ENCODE measurements at places on chromosomes 1 and 21.

DNA sequence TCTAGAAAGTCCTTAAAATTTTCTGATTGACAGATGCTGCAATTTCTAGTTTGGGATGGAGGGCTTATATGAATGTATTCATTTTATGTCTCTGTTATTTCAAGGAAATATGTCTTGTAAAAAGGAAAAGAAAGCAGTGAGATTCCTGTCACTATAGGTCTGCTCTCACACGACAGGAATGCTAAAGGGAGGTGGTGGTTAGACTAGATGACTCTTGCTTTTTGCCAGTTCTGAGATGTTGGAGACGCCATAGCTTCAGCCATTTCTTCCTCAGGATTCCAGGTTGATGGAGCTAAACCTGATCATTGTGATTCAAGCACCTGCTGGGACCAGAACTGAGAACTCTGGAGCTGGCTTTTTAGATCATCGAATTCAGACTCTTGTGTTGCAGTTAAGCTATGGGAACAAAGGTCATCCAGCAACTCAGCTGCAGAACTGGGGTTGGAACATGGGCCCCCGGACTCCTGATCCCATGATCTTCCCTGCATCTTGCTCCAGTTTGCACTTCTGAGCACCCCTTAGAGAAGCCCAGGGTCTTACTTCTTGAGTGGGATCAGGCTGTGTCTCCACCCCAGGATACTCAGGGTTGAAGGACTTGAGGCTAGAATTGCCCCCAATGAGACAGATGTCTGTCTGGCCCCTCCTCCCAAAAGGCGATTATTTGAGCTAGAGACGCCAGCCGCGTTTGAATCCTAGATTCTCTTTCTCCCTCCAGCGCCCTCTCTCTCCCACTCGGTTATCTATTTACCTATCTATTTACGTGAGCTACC is 46.7 kb upstream of the FOXO6 start:
- peak; percentile 90 for DNase-seq

GRCh38 chr1:171455967-171456366 is 29.4 kb upstream of the PRRC2C start:
- DNase-seq, result no peak

GRCh38 chr1:100362821-100363466 is 10.6 kb downstream of the CDC14A start:
- DNase-seq, result peak; percentile 92

DNA sequence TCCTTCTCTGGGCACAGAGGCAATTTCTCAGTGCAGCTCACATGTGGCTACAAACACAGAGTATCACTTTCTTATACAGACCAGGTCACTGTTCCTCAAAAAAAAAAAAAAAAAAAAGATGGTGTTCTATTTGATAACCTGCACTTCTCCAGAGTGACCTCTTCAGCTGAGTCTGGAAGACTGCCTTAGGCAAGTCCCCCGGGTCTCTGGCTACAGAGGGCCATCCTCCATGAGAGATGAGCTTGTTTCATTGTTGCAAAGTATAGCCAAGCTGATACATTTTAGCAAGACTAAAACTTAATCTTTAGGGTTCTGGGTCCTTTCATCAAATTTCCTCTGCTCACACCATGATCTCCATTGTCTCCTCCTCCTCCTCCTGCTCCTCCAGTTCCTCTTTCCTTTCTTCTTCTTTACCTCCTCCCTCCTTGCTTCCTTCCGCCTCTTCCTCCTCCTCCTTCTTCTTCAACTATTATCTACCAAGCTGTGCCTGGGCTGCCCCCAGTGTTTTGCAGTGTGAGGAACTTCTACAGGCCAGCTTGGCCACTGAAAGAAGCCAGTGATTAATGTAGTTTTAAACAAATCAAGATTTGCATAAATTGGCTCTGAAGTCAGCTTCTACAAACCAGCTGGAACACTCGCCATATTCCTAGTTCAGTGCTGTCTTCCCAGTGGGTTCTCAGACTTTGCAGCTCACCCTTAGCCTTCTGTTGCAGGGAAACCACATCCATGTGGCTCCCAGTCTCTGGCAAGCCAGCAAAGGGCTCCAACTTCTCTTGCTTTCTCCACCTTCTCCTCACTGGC is 139.4 kb downstream of the RUNX1 start:
- no peak for DNase-seq

DNA sequence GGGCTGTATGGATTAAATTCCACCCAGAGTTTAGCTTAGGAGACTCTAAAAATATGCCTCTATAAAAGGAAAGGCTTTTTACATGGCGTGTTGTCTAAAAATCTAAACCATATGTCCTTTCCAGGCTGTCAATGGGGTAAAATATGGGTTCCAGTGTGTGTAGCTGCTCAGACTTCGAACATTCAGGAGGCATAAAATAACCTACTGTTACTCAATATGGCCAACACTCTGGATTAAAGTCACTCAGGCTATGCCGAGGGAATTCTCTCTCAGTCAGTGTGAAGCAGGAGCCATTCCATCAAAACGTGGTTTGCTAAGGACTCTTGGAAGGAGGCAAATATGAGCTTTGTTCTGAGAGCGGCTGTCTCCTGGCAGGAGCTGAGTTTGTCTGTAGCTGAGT is 135.3 kb downstream of the RUNX1 start:
- no peak for DNase-seq

GRCh38 chr21:18550361-18550760 is 146.8 kb upstream of the TMPRSS15 start:
- DNase-seq, result no peak

- DNase-seq, result no peak
These were observed 68.1 kb downstream of the RHOU start for GRCh38 chr1:228803421-228803820.

DNA sequence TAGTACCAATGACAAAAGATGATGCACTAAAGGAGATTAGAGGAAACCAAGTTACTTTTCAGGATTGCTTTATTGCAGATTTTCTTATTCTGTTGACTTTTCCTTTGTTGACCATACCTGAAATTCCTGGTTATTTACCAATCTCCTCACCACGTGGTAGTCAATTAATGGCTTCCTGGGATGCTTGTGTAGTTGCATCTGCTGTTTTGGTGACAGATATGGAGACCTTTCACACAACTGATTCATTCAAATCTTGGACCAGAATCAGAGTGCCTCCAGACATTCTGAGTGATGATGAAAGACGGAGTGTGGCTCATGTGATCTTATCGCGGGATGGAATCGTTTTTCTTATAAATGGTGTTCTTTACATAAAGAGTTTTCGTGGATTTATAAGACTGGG is 91.3 kb downstream of the CATSPERE start:
- DNase-seq, result no peak

- no peak for DNase-seq
These were observed 353.4 kb upstream of the NEGR1 start for GRCh38 chr1:72635719-72636118.

DNA sequence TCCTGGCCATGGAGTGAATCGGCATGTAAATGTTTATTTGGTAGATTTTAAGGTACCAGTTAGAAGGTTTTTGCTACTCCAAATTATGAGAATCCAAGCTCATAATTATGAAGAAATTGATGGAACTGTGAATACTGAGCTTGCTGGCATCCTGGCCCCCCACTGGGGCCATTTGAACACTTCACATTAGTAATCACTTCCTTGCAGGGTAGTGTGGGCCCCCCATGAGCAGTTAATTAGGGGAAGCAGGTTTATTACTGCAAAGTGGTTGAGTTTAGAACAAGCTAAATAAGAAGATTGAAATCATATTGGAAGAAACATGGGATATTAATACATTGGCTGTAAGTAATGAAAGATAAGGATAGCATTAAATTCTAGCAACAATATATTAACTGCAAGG is 86.7 kb downstream of the S1PR1 start:
- no peak for DNase-seq

DNA sequence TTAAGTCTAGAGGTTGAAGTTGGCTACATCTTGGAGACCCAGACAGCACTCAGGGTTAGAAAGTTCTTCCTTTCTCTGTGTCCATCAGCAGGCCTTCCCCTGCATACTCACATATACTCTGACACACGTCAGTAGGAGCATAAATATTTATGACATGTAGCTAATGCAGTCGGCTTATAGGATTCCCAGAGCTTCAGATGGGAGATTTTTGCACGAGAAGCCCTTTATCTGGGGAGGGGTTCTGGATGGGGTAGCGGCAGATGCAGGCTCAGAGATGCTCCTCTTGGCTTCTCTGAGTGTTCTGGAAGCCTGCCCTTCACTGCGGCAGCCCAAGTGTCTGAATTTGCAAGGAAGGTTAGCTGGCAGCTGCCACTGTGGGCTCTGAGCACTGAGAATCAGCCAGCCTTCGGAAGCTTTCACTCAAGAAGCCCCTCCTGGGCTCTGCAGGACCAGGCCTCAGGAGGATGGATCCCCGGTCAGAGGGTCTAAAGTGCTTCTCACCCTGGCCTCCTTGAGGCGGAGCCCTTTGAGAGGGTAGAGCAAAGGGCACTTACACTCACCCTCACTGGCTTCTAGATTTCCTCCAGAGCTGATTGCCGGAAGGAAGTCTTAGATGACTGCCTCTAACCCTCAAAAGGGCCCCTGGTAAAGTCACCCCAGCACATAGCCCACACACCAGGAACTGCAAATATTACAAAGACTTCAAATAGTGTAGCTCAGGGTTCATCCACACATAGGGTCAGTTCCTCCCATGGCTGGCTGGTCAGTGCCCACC is 68.1 kb upstream of the NFASC start:
- no peak for DNase-seq

DNA sequence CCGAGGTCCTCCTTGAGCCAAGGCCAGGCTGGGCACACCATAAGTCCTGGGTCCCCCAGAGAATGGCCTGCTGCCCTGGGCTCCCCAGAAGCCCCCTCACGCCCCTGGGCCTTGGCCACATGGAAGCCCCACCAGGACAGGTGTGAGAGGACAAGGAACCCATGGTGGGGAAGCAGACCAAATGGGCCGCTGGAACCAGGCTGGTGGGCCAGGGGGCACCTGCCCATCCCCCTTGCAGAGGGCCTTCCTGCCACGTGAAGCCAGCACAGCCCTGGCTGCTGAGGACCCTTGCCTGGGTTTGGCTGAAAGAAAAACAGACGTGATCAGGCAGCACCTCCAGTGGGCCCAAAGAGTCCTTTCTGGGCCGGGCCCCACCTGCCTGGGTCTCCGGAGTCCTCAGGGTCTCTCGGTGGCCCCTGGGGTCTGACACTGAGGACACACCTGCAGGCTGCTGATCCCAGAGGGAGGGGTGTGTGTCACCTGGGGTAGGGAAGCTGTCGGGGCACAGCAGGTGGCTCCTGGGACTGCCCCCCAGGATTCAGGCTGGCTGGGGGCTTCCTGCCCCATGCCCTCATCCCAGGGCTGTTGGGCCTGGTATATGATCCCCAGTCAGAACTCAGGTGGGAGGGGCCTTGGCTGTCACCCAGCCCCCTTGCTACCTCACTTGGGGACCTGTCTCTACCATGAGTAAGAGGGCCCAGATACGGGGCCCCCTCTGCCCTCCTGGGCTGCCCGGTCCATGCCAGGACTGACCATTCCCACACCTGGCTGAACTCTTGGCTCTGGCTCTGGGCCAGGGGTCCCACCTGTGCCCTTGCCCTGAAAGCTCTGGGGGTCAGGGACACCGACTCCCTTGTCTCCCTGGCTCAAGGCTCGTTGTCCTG is 3.3 kb upstream of the SMYD3 start:
- no peak for DNase-seq

- no peak for DNase-seq
These were observed 16.8 kb downstream of the PLA2G5 start for GRCh38 chr1:20086800-20087199.

DNA sequence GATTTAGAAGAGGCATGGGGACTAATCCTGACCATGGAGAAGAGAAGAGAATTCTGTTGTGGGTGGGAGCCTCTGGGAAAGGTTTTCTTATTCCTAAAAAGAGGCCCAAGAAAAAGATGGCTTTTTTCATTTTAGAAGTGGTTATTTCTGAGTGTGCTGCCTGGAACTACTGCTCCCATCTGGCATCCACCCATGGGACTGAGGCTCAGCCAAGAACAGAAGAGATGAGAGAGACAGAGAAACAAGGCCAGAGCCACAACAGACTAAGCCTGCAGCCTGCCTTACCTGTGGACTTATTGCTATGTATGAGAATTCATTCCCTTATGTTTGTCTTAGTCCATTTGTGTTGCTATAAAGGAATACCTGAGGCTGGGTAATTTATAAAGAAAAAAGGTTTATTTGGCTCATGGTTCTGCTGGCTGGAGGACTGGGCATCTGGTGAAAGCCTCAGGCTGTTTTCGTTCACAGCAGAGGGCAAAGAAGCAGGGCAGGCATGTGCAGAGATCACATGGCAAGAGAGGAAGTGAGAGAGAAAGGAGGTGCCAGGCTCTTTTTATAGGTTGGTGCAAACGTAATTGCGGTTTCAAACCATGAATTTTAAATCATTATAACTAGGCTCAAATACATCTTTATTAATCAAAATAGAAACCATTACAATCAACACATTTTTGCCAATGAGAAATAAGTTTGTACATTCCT is 57.5 kb upstream of the PRDM2 start:
- DNase-seq, result no peak

DNA sequence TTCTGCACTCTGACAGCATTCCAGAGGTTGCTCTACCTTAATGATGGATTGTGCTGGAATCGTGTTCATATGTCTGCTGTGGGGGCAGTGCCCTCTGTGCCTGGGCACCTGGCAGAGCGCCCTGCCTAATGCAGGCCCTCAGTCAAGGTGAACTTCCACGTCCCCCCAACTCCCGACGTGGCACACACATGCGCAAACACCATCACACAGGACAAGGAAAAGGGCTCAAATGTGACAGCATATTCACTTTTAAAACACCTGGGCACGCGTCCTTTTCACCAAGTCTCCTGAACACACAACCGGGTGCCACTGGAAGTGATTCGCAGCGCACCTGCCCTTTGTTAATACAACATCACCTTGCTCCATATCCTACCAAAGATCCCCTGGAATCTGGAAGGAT is 11.7 kb downstream of the TPRG1L start:
- no peak for DNase-seq

- no peak for DNase-seq
These were observed 5.2 kb downstream of the GJC2 start for GRCh38 chr1:228154670-228155571.

- no peak for DNase-seq
These were observed 159.6 kb downstream of the PTPRU start for GRCh38 chr1:29395736-29396437.

DNA sequence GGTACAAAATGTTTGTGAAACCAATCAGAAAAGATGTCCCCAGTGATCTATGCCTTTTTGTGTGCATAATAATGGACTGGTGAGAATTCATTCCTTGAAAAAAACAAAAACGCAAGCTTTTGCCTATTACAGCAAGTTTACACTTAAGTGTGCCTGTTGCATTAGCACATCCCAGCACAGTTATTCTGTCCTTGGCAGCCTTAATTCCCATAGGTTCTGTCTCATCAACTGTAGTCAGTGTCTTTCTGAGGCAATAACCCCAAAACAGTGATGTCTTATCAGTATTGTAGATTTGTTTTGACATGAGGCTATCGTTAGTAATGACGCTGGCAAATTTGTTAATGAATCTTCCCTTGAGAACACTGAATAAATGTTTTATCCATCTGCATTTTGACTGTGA is 109.9 kb upstream of the KCTD3 start:
- DNase-seq, result no peak

DNA sequence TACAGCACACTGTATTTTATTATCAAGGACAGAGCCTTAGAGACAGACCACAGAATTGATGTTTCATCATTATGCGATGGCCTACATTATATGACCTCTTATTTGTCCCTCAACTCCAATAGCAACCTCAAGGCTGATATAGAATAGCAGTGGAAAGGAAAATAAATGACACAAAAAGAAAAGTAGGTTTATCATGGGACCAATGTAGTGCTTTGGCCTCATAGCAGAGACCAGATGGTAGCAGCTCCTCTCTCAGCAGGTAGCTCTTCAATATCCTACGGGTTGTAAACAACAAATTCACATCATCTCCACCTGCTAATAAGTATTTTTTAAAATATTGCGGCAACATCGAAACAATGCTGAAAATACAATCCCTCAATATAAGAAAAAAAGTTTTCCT is 25.2 kb downstream of the ANP32E start:
- peak; percentile 21 for DNase-seq

GRCh38 chr1:202649553-202650392 is 60.5 kb downstream of the SYT2 start:
- no peak for DNase-seq
